ENCODE measurements at places on chromosomes 7 and 10.

DNA sequence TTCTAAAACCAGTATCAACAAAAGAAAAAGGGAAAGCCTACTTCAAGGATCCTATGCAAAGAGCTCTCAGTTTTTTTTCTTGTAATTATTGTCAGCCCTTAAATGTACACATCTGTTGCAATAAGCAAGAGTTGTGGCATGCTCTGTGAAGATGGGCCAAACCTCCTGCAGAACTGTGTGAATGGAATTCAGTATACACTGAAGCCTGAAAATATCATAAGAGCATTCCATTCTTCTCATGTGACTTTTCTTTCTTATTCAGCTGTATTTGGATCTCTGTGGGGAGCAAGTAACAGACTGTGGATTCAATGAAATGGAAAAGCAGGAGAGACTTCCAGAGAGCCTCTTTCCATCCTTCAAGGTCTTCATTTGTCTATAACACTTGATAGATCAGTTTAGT, 130.7 kb downstream of the SAMD9 start:
- peak; percentile 88 for DNase-seq

- no peak for DNase-seq
Measured at GRCh38 chr7:11077816-11078215, 104.1 kb downstream of the PHF14 start.

- no peak for DNase-seq
Measured at GRCh38 chr7:78399033-78399769, 600.6 kb downstream of the PHTF2 start.

DNA sequence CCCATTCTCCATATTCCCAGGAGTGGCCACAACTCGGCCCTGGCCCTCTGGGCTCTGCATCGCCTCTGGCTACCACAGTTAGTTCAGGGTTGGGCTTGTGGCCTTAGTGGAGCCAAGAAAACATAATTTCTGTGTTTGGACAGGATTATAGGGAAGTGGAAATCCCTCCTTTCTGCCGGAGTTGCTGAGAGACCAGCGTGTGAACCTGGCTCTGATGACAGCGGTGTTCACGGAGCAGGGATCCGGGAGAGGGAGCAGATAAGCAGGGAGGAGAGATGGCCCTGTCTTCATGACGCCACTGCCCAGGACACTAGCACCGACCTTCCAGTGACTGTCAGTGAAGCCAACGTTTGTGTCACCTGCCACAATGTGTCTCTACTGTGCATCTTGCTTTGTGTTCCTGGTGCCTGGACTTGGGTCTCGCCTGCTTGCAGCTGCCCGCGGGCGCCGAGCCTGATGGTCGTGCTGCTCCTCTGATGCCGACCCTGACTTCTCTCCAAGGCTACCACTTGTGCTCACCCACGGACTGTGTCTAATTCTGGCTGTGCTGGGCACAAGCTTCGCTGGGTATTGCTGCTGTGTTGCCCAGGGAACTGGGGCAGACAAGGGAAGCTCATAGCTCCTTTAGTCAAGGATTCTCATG, 67.0 kb upstream of the VIPR2 start:
- no peak for DNase-seq

DNA sequence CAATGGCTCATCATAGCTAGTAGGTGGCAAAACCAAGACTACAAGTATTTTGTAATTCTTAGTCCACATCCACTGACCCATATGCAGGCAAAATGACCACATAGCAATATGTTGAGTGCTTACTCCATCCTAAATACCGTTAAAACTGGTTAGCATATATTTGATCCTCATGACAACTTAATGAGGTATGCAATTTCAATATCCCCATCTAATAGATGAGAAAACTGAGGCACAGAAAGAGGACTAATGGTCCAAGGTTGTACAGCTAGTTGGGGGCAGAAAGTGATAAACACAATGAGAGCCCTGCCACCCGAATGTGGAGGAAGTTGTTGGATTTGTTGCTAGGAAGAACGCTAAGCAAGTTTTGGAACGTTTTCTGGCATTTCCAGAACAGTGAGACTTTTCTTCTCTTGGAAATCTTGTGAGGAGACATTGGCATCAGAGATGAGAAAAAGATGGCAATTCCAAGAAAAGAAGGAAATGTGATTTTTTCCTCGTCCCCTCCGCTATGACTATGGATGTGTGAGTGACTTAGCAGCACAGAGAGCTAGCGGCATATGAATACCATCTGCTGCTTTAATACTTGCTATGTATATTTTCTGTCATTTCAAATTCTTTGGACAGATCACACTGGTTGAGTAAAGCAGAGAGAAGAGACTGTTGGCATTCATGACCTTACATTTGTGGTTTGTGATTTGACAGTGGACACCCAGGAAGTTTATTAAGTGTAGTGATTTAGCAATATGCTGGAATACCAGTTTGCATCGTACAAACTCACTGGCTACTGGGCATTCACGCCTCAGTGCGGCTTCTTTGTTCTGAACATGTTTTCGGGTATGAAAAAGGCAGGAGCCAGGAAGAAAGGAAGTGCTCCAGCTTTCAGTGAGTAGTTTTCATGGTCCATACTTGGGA, 51.5 kb downstream of the NRCAM start:
- no peak for DNase-seq

DNA sequence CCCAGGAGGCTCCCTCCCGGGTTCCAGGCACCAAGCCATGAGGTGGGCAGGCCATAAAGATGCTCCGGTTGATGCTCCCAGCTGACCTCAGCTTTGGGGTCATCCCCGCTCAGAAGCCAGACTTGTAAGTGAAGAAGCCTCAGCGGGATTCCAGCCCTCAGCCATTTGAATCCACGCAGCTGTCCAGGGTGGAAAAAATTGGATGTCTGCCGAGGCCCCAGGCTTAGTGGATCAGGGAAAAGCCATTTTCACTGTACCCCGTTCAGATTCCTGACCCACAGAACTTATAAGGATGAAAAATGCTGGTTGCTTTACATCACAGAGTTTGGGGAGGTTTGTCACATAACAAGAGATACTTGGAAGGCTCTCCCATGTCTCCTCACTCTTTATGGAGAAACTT, 49.2 kb upstream of the CPN1 start:
- DNase-seq: no peak

- DNase-seq: no peak
Measured at GRCh38 chr7:2151237-2151636, 81.5 kb downstream of the MAD1L1 start.

- no peak for DNase-seq
Measured at GRCh38 chr7:99170730-99171074, 26.8 kb upstream of the SMURF1 start.

All from fibroblast of skin of left biceps (primary cell).